ENCODE measurements at places on chromosomes 5 and 9.

DNA sequence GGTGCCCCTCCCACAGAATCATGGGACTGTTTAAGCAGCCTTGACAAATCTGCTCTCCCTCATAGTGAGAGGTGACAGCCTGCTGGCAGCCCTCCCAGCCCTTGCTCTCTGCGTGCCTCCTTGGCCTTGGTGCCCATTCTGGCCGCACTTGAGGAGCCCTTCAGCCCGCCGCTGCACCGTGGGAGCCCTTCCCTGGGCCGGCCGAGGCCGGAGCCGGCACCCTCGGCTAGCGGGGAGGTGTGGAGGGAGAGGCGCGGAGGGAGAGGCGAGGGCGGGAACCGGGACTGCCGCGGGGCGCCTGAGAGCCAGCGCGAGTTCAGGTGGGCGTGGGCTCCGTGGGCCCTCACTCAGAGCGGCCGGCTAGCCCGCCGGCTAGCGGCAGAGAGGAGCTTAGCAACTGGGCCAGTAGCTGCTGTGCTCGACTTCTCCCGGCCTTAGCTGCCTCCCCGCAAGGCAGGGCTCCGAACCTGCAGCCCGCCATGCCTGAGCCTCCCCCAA, 125.9 kb upstream of the MYO10 start:
- no peak for DNase-seq

DNA sequence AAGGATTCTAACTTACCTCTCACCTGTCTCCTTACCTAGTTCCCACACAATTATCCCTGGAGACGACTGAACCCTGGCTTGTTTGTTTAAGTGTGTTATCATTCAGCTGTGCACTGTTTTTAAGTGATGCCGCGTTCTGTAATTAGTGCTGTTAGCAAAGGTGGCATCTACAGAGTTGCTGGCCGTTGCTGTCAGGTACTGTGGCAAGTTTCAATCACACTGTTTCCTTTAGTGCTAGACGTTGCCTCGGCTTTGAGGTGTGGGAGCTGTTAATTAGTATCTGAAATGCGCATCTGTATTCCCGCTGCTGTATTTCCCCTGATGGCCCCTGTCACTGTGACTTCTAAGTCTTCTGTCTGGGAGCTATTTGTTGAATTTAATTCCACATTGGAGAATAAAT, 193.8 kb upstream of the GAS1 start:
- DNase-seq = no peak

DNA sequence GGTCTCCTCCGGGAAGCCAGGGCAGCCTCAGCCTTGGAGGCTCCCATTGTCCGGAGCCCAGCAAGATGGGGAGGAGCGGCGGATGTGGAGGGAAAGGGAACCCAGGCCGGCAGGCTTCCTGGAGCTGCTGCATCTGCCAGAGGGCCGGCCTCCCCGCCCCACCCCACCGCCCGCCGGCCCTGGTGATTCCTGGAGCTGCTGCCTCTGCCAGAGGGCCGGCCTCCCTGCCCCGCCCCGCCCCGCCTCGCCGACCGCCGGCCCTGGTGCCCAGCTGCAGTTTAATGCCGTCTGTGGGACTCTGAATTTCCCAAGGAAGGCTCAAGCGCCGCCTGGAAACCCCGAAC, 31.6 kb downstream of the EXD3 start:
- no peak for DNase-seq

GRCh38 chr5:181182651-181183050, 22.3 kb downstream of the TRIM7 start:
- no peak for DNase-seq

DNA sequence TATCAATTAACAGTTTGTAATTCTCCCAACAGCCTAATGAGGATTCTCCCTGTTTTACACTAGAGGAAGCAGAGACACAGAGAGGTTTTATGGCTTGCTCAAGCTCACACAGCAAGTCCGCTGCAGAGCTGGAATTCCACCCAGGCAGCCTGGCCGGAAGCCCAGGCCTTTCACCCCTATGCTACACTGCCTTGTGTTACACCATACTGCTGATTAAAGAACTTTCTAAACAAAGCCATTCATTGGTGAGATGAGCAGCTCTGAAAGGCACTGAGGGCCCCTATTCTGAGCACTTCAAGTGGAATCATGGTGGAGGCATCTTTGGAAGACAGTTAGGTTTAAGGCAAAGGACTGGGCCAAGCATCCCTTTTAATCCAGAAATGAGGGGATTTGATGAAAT, 14.7 kb upstream of the LARP1 start:
- no peak for DNase-seq

DNA sequence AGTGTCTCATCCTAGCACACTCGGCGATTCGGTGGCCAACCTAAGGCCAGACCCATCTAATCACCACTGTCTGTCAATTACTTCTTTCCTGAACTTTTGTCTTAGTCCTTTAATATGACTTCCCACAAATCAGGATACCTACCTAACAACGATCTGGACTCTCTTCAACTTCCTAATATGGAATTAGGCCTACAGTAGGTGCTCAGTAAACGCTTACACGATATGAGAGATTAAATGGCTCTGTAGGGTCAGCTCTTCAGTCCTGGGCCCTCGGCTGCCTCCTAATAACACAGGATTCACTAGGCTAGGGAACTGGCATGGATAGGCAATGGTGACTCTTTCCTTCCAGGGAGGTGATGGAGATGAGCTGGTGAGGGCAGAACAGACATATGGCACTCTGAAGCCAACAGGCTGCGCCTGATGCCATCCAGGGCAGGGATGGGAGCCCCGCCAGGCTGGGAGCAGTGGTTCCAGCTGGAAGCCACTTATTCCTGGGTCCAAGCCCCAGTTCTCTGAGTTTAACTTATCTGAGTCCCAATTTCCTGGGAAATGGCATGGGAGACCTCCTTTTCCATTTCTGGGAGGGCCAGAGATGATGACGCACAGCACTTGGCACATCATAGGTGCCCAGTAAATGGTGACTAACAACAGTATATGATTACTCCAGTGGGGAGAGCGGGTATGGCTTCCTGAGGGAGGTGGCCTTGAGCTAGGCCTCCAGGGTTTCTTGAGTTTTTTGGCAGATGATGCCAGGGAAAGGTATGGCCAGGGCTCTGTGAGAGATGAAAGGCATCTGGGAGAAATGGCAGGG, 7.3 kb downstream of the PDGFRB start:
- DNase-seq = no peak

GRCh38 chr5:149762958-149763630, 33.0 kb downstream of the PPARGC1B start:
- no peak for DNase-seq

DNA sequence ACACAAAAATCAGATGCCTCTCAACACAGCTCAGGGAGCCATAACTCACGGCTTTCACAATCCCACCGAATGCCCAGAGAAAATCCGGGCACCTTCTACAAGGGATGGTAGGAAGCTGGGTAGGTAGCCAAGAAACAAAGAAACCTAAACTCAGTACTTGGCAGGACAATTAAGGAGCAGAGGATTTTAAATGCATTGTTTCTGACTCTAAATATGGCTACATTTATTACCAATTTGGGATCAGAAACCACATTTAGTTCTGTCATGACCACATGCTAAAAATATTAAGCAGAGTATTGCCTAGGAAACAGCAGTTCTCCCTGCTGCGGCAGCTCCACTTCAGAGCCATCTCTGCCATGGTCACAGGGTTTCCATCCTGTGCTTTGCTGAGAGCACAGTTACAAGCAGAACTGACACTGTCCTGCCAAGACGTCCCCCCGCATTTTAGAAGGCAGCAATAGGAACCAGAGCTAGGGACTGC, 57.5 kb downstream of the SIL1 start:
- DNase-seq = no peak

- DNase-seq = no peak
These were observed 88.4 kb upstream of the CCDC152 start for GRCh38 chr5:42668254-42668653.

GRCh38 chr5:127700237-127700766, 2.9 kb upstream of the CCDC192 start:
- no peak for DNase-seq

DNA sequence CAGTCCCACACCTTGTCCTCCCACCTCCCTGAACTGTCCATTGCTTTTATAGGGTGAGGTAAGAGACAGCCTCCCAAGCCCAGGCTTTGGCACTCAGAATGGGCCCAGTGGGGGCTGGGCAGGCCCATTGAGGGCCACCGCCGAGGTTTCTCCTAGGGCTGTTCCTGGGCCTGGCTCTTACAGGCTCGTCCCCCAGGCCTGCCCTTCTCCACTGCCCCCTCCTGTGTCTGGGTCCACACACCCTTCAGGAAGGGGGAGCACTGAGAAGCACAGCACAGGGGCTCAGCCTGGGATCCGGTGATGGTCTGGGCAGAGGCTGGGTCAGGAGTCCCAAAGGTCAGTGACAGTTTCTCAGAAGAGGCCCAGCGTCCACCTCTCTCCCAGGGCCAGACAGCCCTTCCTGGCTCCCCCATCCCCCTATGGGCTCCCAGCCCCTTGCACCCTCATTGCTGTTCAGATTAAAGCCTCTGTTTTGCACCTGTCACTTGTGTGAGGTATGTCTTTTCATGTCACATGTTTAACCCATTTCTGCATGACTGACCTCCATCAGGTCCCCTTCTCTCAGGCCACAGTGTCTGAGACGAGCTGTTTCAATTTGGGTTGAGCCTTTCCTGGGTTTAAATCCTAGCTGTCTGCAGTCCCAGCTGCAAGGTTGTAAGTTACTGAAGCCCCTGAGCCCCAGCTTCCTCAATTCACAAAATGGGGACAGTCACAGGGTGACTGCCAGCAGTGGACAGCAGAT, 29.4 kb downstream of the IER5L start:
- DNase-seq = no peak

DNA sequence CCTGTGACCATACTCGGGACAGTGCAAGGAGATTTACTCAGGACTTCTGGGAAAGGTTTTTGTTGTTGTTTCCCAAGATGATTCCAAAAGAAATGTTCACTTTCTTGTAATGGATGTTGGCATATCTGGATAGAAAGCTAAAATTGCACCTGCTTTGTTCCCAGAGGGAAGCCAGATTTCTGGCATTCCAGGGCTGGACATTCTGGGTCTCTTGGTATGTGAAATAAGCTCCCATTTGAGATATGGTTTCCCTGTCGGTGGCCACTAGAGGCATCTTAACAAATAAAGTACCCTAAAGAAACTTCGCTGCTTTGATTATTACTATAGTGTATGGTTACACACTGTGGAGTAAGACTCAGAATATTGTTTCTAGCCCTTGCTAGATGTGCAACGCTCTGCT, 737.3 kb downstream of the BRINP1 start:
- DNase-seq = no peak

- DNase-seq = peak; percentile 12
These were observed 594 bp downstream of the ANKRD18A start for GRCh38 chr9:38619556-38620447.

DNA sequence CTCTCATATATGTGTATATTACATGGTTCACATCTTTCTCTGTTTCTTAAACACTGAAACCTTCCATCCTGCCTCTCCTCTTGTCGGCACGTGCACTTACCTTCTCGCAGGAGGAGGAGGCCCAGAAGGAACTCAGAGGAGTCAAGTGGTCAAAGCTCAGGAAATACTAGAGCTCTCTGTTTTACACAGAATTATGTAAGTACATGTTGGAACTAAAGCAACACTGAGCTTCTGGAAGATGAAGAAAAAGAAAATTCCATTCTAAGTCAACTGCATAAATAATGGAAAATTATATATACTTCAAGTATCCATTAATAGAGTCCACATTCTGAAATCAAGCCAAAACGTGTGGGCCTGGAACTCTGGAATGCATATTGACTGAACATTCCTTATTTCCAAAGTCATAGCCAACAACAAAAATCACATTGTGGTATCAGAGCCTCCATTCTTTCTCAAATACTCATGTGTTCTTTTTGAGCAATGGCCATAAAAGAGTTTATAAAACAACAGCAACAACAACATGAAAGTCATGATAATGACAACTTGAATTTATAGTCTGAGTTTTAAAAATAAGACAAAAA, 121.5 kb upstream of the RAI14 start:
- DNase-seq = no peak

DNA sequence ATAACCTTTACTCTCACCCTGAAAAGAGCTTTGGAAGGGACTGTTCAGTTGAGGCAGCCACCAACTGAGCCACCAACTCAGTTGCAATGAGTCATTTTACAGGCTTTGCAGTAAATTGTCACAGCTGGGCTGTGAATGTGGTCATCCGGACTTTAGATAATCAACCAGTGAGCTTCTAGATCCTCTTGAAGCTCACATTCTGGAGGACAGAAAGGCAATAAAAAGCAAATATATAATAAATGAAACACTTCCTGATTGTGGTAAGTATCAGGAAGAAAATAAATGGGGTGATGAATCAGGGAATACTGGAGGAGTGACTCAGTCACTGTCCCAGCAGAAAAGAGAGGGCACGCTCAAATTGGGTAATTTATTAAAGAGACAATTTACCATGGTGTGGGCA, 13.2 kb upstream of the C5orf58 start:
- no peak for DNase-seq

GRCh38 chr9:95912773-95913172, 37.3 kb downstream of the ERCC6L2 start:
- no peak for DNase-seq

- DNase-seq = no peak
These were observed 355.1 kb upstream of the RFX3 start for GRCh38 chr9:3880851-3881250.

DNA sequence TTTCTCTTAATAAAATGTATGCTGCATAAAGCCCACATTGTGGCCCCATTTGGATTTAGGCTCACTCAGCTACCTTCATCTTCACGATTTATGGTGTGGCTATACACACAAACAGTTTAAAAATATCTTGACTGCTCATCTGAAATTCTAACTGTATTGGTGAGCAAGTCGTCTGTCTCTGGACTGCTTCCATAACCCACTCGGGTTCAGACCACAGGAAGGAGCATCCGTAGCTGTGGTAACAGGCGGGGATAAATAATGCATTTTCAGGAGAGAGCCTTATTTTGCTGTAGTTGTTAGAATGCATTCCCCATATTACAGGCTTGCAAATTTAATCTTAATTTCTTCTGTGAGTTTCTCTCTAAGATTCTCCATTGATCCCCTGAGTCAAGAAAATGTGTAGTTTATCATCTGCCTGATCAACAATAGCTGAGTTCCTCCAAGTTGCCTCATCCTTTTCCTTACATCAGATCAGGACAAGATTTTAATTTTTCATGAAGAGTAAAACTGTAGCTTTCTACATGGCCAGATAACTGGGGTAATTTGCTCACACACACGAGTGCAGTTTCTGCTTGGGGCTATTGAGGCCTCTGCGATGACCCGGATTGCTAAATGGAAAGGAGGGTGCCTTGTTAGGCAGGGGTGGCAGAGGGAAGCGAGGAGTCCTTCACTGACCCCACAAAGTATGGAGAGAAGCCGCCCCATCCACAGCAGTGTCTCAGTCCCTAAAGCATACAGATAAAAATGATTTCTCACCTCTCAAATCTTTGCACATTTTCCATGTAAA, 133.9 kb downstream of the FSTL4 start:
- DNase-seq = no peak

DNA sequence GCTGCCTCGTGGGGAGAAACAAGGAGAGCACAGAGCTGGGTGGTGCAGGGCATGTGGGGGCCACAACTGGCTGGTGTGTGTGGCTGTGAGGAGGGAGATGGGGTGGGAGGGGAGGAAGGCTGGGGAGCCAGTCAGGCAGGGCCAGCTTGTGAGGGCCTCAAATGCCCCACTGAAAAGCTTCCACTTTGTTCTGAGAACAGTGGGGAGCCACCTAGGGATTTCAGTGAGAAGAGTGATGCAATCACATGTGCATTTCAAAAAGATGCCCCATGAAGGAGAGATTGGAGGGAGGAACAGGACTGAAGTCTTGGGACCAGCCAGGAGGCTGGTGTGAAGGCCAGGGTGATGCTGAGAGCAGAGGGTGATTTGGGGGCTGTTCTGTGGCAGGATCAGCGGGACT, 1.3 kb downstream of the OR13J1 start:
- DNase-seq = no peak

GRCh38 chr9:99015890-99016289, 72.2 kb downstream of the COL15A1 start:
- DNase-seq = no peak

Data from stimulated activated CD8-positive, alpha-beta memory T cell treated with anti-CD3 and anti-CD28 coated beads, Interleukin-2, amount 100 ng/mL, for 1 hour (primary cell).